Activated CD4-positive, alpha-beta T cell treated with anti-CD3 and anti-CD28 coated beads, Interleukin-2, Interleukin-4, amounts not matched to agents 100 ng/mL and 50 ng/mL, durations not matched to agents 16 hours and 8 hours (primary cell): ENCODE measurements at places on chromosomes 12 and 14.

GRCh38 chr12:131112700-131113290, 159.1 kb downstream of the ADGRD1 start:
- no peak for DNase-seq

DNA sequence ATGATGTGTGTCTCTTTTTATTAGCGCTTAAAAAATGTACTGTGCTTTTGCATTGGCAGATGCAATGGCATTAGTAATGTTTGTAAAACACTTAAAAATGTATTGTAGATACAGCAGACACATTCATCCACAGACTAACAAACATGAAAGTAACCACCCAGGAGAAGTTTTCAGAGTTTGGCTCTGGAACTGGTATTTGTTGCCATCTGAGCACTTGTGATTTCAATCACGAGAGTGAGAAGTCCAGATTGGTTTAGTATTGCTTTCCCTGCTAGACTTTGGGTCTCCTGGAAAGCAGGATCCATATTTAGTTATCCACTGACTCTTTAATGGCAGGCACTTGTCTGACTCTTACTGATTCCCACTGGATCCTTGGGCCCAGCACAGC, 13.2 kb downstream of the RASSF8 start:
- DNase-seq, result no peak

DNA sequence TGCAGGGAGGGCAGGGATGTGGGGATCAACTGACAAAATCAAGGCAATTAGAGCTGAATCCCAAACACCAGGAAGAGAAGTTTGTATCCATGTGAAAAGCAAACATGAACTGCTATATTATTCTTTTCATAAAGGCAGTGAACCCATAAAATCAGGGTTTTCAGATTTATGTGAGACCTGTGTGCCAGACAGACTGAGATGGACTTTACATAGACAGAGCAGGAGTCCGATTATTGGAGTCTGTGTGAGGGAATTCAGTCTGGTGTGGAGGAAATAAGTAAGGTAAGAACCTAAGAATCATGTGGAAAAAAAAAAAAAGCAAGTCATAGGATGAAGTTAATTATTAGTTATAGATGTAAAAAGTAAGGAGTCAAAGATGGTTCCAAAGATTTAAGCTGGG, 45.1 kb upstream of the SYCP3 start:
- no peak for DNase-seq

DNA sequence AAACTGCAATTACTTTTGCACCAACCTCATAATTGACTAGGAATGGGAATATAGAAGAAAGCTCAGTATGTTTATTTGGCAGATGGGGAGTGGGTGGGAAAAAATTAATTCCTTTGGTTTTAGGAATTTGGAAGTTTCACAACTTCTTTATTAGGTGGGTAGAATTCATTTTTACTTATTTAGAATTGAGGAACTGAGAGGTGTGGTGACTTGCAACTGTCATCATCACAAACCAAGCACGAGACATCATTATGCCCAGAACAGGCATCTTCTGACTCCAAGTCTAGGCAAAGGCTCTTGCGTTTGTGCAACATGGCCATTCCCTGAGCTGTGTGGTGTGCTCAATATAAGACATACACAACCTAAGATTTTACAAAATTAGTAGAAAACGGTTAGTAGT, 380.0 kb downstream of the ATP23 start:
- DNase-seq, result no peak

DNA sequence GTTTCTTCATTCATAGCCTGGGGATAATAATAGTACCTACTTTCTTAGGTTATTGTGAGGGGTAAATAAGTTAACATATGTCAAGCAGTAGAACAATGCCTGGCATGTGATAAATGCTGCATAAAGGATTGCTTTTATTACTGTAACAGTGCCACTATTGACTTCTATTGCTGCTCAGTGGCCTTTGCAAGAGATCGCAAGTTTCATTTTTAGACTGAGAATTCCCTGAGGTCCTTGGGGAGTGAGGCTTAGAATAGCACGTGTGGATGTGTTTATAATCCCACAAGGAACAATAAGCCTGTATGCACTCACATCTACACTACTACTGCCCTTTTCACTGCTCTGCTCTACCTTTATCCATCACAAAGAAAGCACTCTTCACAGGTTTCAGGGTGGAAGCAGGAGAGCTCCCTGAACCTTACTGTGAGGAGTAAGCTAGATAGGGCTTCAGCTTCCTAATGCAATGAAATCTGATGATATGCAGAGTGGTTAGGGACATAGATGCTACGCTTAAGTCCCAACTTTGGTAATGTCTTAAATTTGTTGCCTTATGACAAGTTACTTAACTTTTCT, 302.6 kb downstream of the SNAPC1 start:
- DNase-seq, result no peak

DNA sequence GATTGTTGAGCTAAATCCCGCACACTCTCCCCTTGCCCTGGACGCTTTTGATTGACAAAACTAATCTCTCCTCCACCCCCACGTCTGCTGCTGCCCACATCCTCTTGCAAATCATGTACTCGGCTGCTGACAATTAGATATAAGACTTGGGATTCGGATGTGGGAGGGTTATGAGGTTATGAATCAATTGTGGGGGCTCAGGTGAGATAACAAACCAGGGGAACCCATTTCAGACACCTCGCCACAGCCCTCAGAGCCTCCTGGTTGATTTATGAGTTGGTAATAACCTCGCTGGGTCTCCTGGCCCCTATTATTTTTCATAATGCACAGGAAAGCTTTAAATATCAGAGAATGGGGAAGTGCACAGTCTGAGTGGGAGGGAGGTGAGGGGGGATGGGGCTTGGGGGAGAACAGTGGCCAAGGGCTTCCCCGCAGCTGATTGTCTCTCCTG, 449.9 kb downstream of the DPF3 start:
- peak; percentile 62 for DNase-seq
